Neural crest cell (in vitro differentiated cells): ENCODE measurements at places on chromosomes 3 and 15.
A peak's percentile ranks its signal among the peaks of the same experiment; 100 is the strongest.

DNA sequence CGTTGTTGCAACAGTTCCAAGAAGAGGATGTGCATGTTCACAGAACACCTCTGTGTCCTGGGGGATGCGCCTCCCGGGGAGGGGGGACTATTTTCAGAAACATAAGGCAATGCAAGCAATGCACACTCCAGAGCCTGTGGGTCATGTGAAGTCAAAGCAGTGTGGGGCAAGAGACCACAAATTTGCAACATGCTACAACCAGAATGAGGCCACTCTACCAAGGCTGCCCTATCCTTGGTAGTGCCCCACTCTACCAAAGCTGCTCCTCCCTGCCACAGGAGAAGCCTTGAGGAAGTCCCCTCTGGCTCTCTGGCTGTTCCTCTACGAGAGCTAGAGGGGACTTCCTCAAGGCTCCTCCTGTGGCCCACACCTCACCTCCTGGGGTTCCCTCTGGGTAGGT, 8.4 kb upstream of the NR2C2 start:
- DNase-seq = no peak

- no peak for DNase-seq
These were observed 21.7 kb upstream of the KPNA4 start for GRCh38 chr3:160587105-160587504.

DNA sequence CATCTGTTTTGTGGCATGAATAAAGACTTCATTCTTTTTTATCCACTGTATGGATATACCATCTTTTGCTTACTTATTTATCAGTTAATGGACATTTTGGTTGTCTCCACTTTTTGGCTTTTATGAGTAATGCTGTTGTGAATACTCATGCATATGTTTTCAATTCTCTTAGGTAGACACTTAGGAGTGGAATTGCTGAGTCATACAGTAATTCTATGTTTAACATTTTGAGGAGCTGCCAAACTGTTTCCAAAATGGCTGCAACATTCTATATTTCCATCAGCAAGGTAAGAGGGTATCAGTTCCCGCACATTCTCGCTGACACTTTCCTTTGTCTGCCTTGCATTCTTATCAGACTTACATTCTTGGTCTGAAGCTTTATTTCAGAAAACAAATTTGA, 191.1 kb downstream of the WNT5A start:
- no peak for DNase-seq

- no peak for DNase-seq
These were observed 322.0 kb downstream of the NLGN1 start for GRCh38 chr3:173719585-173719984.

DNA sequence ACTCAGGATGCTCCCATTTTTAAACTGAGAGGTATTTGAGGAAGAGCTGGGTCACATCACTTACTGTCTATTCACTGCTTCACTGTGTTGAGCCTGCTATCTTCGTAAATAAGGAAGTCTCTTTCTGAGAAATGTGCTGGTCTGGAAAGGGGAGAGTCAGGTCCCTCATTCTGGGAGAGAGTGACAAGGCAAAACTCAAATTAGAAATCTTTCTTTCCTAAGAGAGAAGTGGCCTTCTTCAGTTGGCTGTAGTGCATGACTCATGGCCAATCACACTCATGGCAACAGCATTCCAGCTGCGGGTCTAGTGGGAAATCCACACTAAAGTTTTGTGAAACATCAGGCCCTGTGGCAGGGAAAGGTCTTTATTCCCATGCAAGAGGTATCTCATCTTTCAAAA, 11.5 kb upstream of the TIMP4 start:
- DNase-seq = no peak

- no peak for DNase-seq
These were observed 58.3 kb downstream of the LRIG1 start for GRCh38 chr3:66442254-66443117.

- no peak for DNase-seq
These were observed 1.0 kb upstream of the SLTM start for GRCh38 chr15:58934521-58934920.

GRCh38 chr3:10925436-10926255, 66.9 kb upstream of the SLC6A1 start:
- DNase-seq = no peak

- DNase-seq = no peak
These were observed 69.7 kb upstream of the DCBLD2 start for GRCh38 chr3:98971169-98971681.

DNA sequence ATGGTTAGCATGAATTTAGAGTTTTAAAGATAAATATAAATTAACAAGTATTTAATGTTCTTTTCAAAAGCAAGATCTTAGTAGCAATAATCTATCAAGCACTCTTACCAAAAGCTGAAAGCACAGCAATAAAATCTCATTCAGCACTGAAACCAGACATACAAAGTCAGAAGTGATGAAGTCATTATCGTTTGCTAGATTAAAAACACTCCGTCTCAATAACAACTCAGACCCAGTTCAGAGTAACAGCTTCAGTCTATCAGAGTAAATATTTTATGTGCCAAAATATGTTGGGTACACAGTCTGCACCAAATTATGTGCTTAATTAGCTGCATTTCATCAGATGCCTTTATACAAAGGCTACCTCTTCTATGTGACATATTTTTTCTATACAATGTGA, 41.6 kb downstream of the CPA3 start:
- DNase-seq = no peak

GRCh38 chr3:14358426-14359211, 43.8 kb upstream of the SLC6A6 start:
- DNase-seq = no peak

- DNase-seq = no peak
These were observed 20.6 kb upstream of the VEPH1 start for GRCh38 chr3:157523814-157524213.

- no peak for DNase-seq
These were observed 29.3 kb downstream of the BTD start for GRCh38 chr3:15630646-15631350.

- DNase-seq = no peak
These were observed 38.6 kb upstream of the RAF1 start for GRCh38 chr3:12702501-12702900.

DNA sequence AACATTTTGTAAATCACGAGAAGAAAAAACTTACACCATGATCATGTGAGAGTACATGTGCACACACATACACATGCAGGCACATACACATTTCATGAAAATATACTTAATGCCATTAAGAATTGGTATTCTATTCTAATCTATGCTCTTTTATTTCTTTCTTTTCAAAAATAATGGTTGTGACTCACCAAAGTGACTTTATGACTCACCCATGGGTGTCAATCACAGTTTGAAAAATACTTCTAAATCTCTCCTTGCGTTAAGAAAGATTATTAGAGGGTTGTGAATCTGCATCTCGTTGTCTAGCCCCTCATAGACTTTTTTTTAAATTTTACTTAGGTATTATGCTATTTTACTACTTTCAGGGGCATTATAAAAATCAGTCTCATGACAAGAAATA, 254.2 kb downstream of the TUSC7 start:
- no peak for DNase-seq

- no peak for DNase-seq
These were observed 238.1 kb upstream of the SGO1 start for GRCh38 chr3:20424086-20424485.

DNA sequence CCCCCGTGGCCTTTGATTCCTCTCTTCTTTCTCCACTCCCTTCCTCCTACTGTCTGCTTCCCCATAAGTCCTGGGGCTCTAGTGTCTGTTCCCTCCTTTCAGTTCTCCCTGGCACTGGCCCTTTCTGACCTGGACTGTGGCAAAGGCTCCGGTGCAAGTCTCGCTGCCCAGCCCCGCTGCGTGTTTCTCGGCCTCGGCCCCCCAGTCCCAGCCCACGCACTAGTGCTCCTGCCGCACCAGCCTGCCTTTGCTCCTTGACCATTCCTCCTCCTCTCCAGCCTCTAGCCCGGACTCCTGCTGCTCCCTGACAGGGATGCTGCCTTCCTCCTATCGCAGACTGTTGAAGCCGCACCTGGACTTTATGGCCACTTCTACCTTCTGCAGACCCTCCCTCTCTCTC, 2.1 kb downstream of the TM6SF1 start:
- DNase-seq = no peak

- DNase-seq = no peak
These were observed 18.8 kb upstream of the FAM174B start for GRCh38 chr15:92674347-92674746.

- no peak for DNase-seq
These were observed 6.0 kb downstream of the ANXA2 start for GRCh38 chr15:60391722-60392315.

DNA sequence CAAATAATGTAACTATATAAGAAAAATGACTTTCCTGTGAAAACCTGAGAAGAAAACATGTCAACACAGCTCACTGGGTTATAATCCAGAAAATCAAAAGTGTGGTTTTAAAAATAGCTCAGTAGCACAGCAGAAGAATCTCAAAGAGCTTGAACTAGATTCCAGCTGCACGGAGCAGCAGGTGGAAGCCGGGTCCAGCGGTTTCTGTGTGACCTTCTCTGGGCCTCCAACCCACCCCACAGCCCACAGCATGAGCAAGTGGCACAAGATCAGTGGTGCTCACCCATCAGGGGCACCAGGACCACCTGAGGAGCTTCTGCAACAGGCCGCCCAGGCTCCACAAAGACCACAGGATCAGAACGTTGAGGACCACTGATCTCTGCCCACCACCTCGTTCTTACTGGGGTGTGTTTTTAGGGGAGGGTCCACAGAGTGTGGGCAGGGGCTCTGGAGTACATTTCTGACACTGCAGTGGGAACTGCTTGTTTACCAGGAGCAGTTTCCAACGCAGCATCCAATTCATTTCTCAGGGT, 23.2 kb downstream of the SLC41A3 start:
- no peak for DNase-seq

GRCh38 chr3:66039590-66039887, 821 bp upstream of the MAGI1 start:
- DNase-seq = peak; percentile 23

DNA sequence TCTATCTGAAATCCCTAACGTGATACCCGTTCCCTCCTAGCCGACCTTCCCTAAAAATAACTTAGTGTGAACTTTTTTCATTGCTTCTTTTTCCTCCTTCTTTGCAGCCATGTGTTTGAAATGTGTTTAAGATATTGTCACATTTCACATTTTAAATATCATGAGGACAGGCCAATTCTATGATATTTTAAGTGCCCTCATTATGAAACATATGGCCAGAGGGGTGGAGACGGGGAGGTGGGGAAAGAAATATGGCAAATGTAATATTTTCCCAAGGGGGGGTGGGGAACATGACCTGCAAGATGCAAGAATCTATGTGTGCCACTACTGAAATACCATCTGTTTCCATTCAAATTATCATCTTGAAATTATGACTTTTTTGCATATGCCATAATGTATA, 1039.2 kb downstream of the AGBL1 start:
- no peak for DNase-seq

DNA sequence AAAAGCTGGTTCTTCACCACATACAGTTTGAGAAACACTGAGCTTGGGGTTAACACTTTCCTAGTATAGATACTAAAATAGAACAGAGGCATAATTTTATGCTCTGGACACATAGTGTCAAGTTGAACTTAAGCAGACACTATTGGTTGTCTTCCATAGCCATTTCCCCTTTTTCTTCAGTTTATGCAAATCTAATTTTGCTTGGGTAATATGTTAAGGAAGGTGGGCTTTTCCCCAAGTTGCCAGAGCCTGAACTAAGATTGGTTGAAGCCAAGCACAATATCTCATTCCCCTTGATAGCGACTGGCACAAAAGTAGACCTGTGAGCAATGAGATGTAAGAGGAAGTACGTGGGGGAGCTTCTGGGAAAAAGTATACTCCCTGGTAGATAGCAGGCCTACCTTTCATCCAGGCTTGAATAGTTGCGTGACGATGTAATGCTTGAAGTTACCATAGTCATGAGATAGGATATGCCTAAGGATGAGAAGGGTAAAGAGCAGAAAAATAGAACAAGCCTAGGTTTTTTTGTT, 4.5 kb upstream of the POPDC2 start:
- no peak for DNase-seq

- no peak for DNase-seq
These were observed 633.7 kb upstream of the SUCLG2 start for GRCh38 chr3:68288085-68288484.

- DNase-seq = no peak
These were observed 196.8 kb upstream of the RORA start for GRCh38 chr15:61425934-61426333.

DNA sequence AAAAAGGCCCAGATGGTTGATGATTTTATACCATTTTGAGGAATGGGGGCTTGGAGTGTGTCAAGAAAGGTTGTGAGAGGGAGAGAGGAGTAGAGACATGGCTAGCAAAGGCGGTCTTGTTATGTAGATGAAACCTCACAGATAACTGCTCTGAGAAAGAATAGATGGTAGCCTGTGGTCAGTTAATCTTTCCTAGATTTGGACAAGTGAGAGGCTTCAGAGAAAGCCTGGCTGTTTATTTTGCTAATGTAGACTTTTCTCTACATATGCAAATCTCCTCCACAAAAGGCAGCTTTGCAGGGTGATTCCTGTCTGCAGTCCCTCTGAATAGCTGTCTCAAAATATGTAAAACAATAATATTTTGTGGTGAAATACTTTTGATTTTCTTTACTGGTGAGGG, 177.3 kb downstream of the OTOL1 start:
- DNase-seq = no peak

GRCh38 chr15:95162967-95163531, 931.7 kb downstream of the MCTP2 start:
- no peak for DNase-seq

DNA sequence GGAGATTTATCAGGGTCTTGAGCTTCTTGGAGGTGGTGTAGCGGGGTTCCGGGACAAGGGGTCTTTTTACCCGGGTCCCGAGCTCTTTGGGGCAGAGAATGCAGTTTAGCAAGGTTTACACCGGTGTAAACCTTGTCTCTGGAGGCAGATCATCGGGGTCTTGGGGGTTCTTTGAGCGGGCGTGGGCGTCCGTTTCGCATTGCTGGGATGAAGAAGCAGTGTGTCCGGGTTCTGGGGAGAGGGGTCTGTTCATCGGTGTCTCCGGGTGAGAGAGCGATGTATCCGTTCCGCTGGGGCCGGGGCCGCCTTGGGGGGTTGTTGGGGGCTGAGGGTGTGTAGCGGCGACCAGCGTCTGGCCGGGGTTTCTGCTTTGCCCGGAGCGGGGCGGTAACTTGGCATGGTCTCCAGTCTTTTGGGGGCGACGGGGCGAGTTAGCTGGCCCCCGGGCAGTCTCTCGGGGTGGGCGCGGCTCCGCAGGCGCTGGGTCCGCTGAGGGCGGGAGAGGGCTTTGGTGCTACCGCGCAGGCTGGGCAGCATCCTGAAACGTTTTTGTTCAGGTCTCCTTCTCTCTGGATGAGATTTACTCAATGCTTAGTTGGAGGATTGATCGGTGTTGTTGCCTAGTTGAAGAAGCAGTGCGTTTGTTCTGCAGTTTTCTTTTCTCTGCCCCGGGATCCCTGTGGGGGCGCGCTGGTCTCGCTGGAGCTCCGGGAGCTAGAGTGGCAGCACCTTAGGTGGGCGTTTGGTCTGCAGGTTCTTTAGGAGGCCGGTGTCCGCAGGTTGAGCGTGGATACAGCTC, 843 bp downstream of the GLCE start:
- DNase-seq = peak; percentile 25

GRCh38 chr15:77525400-77525811, 104.7 kb downstream of the HMG20A start:
- no peak for DNase-seq

- DNase-seq = no peak
These were observed 173.6 kb upstream of the LYSMD4 start for GRCh38 chr15:99906793-99907192.

- DNase-seq = no peak
These were observed 18.2 kb downstream of the KLHL6 start for GRCh38 chr3:183537295-183537730.
